ENCODE measurements at places on chromosomes 3 and 15.

DNA sequence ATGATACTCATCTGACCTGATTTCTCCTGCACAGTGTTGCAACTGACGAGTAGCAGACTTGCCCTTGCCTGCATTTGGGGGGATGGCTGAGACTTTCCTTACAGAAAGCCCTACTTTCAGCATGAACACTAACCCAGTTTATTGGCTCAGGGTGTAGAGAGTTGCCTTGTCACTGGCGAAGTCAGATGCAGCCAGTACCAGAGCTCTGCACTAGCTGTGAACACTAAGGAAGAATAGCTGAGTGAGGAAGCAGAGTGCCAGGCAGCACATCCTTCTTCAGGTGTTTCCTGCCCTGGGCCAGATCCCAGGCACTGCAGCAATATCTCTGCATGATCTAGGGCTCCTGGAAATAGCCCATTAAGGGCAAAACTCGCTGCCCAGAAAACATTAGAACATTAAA is 154.0 kb upstream of the SYNPR start:
- DNase-seq, result no peak

GRCh38 chr15:100931143-100931890 is 12.2 kb downstream of the LRRK1 start:
- no peak for DNase-seq

DNA sequence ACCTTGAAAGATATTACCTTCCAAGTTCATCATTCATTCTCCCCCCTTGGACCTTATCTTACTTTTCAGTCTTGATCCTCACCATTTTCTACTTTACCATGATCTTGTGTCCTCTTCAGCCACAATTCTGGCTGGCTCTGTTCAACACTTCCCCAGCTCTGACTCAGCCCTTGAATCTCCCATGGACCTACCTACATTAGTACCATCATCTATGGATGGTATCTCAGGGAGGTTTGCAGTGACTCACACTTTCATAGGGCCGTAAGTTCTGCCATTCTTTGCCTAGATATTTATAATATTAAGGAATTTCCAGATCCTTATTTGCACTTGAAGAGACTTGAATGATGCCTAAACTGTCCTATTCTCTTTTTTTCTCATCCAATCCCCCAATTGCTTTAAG is 213.7 kb upstream of the RORA start:
- DNase-seq, result no peak

DNA sequence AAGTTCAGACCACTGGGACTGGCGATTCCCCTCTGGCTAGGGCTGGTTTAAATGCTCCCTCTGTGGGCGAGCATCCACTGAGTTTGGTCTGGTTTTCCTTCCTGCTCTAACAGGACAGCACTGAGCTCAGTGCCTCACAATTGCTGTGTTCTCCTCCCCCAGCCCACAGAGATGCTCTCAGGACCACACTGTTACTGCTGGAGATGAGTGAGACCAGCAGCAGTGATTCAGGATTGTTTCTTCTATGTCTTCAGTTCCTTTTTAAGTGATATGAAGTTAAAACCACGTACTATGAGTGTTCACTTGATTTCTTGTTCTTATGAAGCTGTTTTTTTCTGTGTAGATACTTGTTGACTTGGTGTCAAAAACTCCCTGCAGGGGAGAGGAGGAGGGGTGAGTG is 180.4 kb upstream of the COL8A1 start:
- no peak for DNase-seq

DNA sequence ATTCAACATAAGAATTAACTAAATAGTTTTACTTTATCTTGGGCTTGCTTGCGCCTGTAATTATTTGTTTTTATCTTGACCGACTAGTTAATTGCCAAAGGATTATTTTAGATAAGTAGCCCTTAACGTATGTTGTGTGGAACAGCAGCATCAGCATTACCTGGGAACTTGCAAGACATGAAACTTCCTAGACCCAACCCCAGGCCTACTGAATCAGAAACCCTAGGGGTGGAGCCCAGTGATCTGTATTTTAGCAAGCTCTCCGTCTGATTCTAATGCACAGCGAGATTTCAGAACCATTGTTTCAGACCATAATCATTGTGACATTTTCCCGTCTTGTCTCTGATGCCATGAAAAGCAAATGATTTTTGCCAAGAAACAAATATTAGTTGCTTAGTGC is 31.1 kb downstream of the FILIP1L start:
- no peak for DNase-seq

DNA sequence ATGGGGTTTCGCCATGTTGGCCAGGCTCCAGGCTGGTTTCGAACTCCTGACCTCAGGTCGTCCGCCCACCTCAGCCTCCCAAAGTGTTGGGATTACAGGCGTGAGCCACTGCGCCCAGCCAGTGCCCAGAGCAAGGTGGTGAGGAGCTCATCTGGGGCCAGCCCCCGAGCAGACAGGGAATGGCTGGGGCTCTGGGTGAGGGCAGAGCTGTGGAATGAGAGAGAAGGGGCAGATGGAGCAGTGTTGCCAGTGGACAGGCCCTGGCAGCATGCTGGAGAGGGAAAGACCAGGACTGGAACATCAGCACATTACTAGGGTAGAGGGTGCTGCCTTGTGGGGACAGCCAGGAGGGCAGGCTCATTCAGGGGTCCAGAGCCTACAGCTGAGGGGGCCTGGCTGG is 37.1 kb upstream of the LIMD1 start:
- DNase-seq, result no peak

GRCh38 chr15:76178296-76179000 is 118.7 kb downstream of the TMEM266 start:
- no peak for DNase-seq

DNA sequence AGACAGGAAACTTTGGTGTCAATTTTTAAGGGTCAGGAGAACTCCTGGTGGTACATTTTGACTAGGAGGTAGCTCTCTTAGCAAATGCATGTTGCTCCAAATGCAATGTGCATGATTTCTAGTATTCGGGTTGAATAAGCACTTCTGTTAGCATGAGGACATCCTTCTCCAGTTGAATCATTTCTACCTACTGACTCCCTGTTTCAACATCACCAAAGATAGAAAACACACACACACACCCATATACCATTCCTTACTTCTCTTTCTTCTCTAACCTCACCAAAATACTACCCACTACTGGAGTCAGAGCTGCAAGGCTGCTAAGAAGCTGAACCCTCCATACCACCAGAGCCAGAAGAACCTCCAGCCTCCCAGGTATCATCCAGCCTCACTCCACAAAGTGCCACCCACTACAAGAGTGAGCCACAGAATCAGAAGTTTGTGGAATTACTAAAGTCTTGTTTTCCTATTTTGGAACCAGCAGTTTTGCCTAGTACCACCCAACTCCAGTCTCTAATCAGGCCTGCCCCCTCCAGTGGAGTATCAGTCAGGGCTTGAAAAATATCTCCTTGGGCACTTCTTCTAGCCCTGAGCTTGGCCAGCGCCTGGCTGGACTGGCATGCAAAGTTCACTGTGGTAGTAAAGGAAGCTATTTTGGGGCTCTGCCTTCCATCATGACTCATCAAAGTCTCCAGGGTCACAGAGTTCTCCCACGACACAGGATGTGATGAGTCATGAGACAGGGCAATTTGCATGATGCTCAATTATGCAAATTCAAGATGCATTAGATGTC is 110.3 kb downstream of the CYP19A1 start:
- DNase-seq, result no peak

DNA sequence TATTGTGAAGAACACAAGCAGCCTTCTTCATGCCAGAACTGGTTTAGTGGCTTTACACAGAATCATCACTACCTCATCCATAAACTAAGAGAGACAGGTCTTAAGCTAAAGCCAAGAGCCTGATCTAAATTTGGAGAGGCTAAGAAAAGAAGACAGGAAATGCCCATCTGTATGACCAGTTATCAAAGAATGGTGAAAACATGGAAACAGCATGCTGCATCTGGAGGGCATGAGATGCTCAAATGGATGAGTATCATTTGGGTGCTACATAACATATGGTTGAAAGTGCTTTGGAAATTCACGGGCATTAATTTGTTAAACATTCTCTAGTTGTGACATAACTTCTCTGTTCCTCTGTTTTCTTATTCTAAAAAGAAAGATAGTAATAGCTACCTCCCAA is 112.5 kb downstream of the CPNE4 start:
- DNase-seq, result no peak

DNA sequence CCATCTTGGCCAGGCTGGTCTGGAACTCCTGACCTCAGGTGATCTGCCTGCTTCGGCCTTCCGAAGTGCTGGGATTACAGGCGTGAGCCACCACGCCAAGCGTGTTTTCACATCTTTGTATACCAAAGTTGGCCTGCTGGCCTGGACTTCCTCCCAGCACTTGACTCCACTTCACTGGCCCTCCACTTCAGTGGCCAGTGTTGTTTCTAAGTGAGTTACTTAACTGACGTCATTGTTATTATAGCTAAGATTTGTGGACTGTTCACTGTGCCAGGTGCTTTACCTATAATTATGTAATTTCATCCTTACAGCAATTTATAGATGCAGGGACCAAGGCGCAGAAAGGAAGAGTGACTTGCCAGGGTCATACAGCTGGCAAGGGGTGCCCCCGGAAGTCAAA is 52.0 kb downstream of the HRH1 start:
- DNase-seq, result no peak

- no peak for DNase-seq
These were observed 3.9 kb downstream of the RAB6B start for GRCh38 chr3:133891662-133892378.

DNA sequence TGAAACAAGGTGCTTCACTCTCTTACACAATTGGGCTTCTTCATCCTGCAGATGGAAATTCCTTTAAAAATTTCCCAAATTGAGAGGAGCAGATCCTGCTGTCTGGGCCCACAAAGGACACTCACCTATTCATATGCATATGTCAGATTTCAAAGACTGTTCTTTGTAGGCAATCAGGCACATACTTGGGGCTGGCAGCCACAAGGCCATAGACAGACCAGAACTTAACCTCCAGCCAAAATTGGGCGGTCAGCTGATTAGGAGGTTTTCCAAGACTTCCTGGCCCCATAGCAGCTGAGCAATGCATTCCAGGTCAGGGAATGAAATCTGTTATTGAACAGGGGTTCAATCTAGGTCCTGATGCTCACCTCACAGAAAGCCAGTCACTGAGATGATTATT is 15.0 kb upstream of the HPS3 start:
- no peak for DNase-seq

DNA sequence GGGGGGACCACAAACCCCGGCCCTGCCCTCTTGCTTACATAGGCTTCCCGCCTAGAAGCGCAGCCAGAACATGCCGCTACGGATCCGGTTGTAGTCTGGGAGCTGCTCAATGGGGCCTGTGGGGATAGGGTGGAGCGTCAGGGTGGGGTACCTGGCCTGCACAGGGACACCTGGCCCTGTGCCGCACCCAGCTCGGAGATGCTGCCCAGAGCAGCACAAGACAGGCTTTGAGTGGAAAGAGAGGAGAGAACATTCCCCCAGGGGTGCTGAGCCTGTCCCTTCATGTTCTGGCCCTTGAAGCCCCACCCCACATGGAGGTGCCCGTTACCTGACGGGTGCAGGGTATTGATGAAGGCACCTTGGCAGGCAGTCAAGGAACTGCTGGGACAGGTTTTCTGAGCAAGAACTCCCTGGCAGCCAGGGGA is 4.0 kb upstream of the COL7A1 start:
- DNase-seq, result no peak

DNA sequence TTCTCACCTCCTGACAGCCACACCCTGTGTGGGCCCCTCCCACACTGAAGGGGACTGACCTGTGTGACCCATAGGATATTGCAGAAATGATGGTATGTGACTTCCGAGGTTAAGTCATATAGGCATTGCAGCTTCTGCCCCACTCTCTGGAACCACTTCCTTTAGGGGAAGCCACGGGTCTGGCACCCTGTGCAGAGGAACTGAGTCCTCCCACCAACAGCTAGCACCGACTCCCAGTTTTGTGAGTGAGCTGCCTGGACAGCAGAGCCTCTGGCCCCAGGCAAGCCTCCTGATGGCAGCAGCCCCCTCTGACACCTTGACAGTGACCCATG is 24.6 kb upstream of the SLC6A6 start:
- DNase-seq, result peak; percentile 12

- no peak for DNase-seq
These were observed 5.9 kb downstream of the SEMA7A start for GRCh38 chr15:74427607-74428441.

DNA sequence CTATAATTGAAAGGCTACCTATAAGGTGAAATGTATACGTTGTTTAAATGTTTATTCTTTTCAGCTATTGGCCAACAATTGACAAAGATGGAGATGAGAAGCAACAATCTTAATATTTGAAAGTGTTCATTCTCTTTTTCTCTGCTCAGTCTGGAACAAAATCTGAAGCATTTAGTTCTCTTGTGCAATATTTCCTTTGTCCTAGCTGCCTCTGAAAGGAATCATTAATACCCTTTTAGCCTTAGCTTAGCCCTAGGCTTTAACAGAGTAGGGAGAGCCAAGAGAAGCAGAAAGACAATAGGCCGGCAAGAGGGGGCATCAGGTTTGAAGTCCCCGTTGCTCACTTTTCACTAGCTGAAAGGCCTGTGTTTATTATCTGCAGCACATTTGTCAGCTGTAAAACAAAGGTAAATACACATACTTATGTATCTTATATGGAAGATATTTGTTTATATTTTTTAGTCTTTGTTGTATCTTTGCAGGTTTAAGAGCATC is 422.5 kb upstream of the SEMA6D start:
- no peak for DNase-seq

DNA sequence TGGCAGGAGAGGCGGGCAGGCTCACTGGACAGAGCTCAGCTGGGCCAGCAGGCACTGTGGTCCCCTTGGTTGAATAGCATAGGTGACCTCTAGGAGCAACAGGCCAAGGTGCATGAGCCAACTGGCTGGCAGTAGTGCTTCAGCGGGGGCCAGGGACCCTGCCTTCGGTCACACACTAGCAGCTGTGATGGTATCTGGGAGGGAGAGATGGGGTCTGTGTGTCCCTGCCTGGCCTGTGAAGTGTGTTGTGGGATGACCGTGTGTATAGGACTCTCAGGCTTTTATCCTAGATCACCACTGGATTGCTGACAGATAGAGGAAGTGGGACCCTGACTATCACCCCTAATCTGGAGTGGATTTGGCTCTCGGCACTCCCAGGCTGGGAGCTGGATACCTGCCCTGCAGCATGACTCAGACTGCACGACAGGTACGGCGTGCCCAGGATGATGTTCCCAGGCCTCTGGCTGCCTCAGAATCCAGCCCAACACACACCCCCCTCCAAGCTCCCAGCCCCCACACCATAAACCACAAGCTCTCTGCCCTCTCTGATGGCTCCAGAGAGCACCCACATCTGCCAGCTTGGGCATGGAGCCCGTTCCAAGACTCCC is 7.8 kb downstream of the RPS17 start:
- no peak for DNase-seq

DNA sequence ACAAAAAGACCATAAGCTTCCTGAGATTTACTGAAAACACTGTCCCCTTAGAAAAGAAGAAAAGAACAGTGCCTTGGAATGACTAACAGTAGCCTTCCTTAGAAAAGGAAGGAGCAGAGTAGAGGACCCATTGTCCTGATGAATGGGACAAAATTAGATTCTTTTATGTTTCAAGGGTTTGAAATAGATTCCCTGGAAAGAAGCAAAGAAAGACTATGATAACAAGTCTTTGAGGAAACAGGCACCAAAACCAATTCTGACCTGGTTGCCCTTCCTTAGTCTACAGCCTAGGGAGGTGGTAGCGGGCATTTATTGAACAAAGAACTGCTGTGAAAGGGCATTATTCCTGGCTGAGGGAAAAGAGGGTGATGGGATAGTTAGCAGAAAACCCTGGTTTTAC is 1024.8 kb downstream of the TBL1XR1 start:
- DNase-seq, result no peak

- no peak for DNase-seq
These were observed 41.6 kb downstream of the TRANK1 start for GRCh38 chr3:36903119-36903882.

GRCh38 chr15:85689729-85690128 is 105.0 kb downstream of the KLHL25 start:
- DNase-seq, result no peak

Data from stimulated activated CD8-positive, alpha-beta memory T cell treated with anti-CD3 and anti-CD28 coated beads, Interleukin-7, amount 100 ng/mL, for 1 hour (primary cell).